GM13976 (cell line): ENCODE measurements at places on chromosomes 1 and 21.

- DNase-seq = no peak
Observed at GRCh38 chr1:82287556-82287955, 486.8 kb downstream of the ADGRL2 start.

DNA sequence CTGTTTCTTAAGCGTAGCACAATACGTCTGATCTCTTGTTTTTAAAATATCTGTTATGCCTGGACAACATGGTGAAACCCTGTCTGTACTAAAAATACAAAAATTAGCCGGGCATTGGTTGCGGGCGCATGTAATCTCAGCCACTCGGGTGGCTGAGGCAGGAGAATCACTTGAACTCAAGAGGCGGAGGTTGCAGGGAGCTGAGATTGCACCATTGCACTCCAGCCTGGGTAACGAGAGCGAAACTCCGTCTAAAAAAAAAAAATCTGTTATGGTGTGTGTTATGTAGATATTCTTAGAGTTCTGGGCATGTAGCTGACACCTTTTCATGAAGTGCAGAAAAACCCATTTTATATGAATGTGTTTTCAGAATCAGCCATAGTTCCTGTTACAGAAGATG, 38.2 kb downstream of the RABGAP1L start:
- no peak for DNase-seq

- DNase-seq = no peak
Observed at GRCh38 chr1:20262810-20263534, 27.7 kb upstream of the VWA5B1 start.

DNA sequence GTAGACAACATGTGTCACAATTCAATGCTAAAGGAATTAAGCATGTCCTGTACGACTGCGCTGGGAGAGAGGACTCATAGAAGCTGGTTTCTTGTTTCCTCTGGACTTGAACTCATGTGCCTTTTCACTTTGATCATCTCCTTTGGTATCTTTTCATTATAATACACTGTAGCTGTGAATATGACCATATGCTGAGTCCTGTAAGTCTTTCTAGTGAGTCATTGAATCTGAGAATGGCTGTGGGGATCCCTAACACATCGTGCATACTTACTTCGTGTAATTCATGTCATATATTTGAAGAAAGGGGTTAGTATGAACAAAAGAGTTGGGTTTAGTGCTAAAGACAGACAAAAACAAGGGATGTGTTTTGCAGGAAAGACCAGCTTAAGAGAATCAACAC, 148.1 kb upstream of the RUNX1 start:
- no peak for DNase-seq

DNA sequence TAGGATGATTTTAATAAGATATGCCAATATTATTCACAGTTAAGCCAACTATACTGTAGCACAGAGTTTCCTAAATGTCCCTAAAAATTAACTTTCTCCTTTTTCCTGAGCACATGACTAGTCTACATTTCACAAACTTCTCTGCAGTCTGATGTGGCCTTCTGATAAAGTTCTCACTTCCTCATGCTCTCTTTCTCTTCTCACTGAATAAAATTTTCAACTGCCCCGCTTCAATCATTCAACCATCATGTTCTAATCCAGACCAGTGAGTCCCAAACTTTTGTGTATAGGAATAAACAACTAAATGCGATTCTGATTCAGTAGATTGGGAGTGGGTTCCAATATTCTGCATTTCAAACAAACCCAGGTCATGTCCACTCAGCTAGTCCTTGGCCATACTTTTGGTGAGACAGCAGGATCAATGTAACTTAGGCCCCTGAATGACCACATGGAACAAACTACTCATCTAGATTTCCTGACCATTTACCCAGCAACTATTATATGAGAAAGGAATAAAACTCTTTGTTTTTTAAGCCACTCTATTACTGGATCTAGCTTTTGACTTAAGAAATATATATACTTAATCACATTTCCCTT, 20.1 kb downstream of the TUT4 start:
- peak; percentile 43 for DNase-seq

GRCh38 chr1:67060811-67061218, 6.9 kb upstream of the SLC35D1 start:
- DNase-seq = no peak

GRCh38 chr1:94335447-94335846, 82.7 kb upstream of the ABCD3 start:
- DNase-seq = no peak

DNA sequence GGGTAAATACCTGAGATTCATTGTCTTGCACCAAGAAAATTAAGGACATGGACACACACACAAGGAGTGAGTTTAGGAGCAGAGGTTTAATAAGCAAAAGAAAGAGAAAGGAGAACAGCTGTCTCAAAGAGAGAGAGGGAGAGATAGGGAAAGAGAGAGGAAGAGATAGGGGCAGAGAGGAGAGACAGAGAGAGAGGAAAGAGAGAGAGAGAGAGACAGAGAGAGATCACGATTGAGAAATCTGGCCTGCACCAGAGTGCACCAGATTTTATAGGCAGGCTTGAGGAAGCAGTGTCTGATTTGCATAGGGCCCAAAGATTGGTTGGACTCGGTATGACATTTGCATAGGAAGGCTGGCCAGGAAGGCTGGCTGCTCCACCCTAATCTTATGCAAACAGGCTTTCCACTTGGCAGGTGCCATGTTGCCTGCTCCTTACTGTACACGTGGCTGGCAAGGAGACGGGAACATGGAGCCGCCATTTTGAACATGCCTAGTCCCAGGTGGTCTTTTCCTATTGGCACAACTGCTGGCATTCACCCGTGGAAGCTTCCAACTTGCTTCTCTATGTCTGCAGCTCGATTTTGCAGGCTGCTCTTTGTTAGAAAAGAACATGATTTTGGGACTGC, 419.9 kb downstream of the ZP4 start:
- no peak for DNase-seq

DNA sequence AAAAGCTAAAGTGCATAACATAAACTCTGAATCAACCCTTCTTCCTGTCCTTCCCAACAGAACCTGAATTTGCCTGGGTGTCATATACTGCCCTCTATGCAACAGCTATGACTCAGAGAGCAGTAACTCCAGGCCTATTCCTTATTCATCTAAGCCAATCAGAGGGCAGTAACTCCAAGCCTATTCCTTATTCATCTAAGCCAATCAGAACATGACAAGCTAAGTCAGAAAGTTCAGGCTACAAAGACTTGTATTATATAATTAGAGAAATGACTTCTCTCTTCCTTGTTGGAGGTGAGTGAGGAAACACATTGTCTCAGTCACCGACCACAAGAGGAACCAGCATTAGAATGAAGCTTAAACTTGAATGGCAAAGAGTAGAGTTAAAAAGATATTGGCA, 26.2 kb upstream of the TADA1 start:
- DNase-seq = no peak

GRCh38 chr1:59391212-59392179, 94.6 kb downstream of the FGGY start:
- no peak for DNase-seq

- DNase-seq = no peak
Observed at GRCh38 chr1:212542761-212543187, 65.8 kb upstream of the ATF3 start.

DNA sequence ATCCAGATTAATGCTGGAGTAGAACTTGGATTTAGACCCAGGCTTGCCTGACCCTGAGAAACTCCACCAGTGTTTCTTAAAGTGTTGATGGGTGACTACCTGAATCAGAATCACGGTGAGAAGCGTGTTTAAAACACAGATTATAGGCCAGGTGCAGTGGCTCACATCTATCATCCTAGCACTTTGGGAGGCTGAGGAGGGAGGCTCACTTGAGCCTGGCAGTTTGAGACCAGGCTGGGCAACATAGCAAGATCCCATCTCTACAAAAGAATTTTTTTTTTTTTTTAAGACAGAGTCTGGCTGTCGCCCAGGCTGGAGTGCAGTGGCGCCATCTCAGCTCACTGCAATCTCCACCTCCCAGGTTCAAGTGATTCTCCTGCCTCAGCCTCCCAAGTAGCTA, 56.3 kb upstream of the TENT5B start:
- no peak for DNase-seq
